ENCODE measurements at places on chromosomes 5 and 9.

DNA sequence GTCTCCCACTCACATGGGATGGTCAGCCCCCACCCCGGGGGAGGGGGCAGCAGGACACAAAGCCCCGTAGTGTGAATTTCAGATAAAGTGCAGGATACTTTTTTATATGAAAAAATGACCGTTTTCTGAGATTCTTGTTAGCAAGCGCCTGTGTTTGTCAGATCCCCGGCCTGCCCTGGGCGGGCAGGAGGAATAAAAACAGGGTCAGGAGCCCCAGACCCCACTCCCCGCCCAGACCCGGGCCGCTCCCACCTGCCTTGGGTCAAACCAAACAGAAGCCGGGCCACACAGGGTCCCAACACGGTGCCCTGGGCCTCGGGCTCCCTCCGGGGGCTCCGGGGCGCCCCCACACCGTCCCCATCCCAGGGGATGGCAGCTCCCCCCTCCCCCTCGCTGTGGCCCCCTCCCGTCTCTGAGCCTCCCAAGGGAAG, 13.5 kb upstream of the NRARP start:
- DNase-seq: no peak

GRCh38 chr9:130197888-130198287, 25.7 kb downstream of the NCS1 start:
- no peak for DNase-seq

DNA sequence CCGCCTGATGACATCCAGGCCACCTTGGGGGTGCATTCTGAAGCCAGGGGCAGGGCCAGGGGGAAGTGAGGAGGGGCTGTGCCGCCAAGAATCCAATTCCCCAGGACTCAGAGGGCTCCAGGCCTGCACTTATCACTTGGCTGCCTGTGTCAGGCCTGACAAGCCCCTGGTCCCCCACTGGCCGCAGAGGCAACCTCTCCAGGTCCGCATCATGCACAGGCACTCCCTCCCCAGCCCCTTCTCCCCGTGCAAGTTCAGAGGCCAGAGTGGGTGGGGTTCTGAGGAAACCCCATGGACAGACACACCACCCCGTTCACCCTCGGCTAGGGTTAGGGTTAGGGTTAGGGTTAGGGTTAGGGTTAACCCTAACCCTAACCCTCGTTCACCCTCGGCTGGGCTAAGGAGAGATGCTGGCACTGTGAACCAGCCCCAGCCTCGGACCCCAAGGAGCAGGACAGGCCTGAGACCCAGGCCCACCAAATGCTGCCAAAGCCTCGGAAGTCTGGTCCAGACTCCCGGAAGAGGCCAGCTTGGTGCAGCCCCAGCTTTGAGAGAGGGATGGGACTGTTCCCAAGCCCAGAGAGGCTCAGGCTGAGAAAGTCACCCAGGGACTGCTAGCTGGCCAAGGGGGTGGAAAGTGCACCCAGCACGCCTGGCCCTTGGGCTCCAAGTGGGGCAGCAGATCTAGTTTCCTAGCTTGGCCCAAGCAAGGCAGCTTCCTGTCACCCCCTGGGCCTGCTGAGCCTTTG, 4.9 kb downstream of the LCN2 start:
- DNase-seq: no peak

DNA sequence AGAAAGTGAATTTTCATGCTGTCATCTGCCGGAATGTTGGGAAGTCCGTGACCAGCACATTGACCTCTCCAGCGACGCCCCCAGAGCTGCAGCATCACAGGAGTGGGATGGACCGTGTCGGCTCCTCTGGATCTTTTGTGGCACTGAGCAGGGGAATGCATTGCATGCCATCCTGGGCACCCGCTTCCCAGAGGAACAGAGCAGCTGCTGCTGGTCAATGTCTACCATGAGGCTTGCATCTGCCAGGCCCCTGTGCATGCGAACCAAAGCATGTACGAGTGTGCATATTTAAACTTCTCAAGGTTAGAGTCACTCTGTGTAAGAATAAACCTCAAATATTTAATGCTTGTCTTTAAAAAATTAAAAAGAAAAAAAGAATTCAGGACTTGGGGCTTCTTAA, 414.8 kb downstream of the GADD45G start:
- no peak for DNase-seq

DNA sequence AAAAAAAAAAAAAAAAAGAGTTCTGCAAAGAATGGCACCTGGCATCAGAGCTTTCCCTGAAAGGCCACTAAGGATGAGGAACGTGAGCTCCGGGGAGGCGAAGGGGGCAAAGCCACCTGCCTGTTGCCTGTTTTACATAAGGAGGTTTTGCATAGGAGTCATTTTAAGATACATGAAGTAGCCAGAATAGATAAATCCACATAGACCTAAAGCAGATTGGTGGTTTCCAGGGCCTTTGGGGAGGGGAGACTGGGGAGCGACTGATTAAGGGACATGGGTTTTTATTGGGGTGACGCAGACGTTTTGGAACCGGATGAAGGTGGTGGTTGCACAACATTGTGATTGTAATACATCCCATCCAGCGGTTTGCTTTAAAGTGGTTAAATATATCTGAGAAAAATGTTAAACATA, 7.1 kb downstream of the NEK6 start:
- DNase-seq: no peak

DNA sequence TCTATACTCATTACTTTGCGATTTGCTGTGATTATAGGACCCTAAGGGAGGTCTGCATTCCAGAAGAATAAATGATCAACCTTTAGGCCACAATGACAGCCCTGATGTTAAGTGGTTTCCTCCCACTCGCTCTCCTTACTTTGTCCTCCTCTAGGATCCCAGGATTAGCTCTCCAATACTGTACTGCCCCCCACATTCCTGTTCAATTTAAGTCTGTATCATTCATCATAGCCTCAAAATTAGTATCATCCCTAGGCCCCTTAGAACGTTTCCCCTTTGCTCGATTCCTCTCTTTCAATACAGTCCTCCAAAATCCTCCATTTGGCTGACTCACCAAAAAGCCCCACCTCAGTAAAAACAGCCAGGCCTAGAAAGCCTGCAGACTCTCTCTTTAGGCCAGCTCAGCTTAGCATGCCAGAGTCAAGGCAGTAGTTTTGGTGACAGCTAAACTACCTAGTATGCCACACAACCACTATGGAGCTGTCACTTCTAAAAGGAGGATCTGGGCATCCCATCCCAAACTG, 24.4 kb downstream of the RNF145 start:
- no peak for DNase-seq

GRCh38 chr5:32711681-32712480, 760 bp downstream of the NPR3 start:
- DNase-seq: peak; percentile 71

DNA sequence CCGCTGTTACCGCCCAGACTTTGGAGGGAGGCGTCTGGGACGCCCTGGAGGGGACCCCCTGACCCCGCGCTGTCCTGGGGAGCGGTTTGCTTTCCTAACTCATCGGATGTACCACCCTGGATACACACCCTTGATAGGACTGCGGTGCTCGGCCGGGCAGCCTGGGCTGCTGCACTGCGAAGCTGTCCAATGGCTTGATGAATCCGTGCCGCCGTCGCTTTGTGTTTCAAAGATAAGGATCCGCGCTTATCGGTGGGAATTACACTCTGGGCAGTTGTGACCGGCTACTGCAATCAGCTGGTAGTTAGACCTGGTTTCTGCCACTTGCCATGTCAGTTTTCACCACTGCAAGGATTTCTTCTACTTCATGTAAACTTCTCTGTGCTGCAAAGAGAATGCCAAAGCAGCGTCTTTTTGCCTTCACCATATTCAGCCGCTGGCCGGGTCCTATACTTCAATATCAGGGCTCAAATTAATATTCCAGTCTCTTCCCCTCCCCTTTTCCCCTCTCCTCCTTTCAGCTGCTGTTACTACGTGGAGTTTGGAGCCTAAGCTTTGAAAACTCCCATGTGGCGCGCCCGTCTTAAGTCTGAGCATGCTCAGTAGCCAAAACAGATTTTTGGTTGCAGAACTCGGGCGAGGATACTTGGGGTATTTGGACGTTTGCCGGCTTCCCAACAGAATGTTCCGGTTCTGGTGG, 727 bp downstream of the SMAD5 start:
- no peak for DNase-seq

DNA sequence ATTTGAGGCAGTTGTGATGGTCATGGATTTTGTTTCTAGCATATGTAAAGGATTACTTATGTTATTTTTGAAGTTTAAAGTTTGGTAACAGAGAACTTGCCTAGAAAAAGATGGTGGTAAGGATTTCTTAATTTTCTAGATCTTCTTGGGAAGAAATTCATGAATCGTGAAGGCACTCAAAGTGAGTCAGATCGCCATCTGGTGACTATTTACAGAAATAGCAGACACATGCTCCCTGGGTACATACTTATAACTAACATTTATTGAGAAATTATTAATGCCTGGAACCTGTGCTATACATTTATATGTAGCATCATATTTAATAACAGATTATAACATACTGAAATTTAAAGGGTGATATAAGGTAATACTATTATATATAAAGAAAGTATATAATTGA, 299.7 kb downstream of the IZUMO3 start:
- DNase-seq: no peak

DNA sequence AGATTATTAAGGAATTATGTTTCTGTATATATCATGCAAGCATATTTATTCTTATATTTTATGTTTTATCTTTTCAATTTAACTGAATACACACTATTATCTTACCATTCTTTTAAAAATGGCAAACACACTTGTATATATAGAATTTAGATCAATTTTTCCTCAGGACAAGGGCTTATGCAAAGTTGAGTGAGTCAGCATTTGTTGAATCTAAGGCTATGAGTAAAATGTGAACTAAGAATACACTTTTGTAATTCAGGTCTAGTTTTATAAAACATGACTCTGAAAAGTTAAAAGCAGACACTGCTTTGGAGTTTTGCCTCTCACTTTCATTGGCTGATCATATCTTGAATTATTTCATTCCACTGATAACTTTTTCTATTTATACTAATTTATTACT, 127.8 kb downstream of the FOCAD start:
- no peak for DNase-seq

GRCh38 chr5:16922430-16922829, 13.7 kb downstream of the MYO10 start:
- DNase-seq: no peak

GRCh38 chr9:91033797-91034196, 232.2 kb downstream of the SYK start:
- DNase-seq: no peak

GRCh38 chr5:1517838-1518237, 5.9 kb downstream of the LPCAT1 start:
- peak; percentile 56 for DNase-seq

- DNase-seq: no peak
Observed at GRCh38 chr9:20070336-20070735, 281.5 kb upstream of the SLC24A2 start.

DNA sequence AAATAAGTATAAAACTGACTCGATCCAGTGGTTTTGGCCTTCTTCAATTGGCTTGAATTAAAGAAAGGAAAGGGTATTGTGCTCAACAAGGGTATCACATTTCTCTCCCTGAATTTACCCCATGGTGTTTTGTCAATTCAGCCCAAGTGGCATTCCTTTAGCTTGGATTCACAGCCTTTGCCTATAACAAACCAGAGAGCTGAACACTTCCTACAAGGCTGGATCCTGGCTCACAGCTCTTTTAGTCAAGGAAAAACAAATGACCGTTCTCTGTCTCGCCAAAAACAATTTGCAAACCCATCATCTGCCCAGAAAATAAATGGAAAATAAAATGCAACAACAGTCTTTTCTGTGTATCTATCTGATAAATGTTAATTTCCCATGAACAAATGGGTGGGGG, 5.7 kb downstream of the ZNF366 start:
- DNase-seq: no peak

- DNase-seq: no peak
Observed at GRCh38 chr9:83238871-83239640, 176.1 kb upstream of the RASEF start.

DNA sequence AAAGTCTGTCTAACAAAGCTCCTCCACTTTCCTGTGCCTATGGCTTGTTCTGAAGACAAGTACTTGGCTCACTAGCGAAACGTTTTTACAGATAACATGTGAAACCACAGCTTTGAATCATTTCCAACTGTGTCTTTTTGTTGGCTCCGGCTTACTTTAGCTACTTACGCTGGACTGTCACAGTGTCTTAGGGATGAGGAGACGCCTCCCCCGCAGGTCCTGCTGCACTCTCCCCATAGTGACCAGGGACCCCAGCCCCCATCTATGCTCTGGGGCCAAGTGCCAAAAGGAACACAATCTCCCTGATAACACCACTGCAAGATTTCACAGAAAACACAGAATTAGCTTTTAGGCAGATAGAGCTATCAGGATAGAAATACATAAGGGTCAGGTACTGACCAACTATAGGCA, 219.1 kb downstream of the ADAMTS6 start:
- no peak for DNase-seq

DNA sequence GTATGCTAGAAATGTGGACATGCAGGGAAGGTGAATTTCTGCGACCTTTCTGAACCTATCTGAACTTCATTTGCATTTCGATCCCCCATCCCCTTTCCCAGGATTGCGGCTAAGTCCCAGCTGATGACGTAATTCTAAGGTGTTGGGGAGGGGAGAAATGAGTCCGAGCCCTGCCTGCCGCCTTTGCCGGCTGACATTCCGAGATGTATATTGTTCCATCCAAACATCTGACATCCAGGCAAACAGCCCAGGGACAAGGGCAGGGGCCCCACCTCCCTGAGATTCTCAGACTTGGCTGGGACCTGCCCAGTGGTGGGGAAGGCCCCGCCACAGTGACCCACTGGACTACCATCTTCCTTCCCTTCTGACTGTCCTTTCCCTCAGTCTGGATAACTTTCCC, 494.6 kb downstream of the ENC1 start:
- DNase-seq: no peak

DNA sequence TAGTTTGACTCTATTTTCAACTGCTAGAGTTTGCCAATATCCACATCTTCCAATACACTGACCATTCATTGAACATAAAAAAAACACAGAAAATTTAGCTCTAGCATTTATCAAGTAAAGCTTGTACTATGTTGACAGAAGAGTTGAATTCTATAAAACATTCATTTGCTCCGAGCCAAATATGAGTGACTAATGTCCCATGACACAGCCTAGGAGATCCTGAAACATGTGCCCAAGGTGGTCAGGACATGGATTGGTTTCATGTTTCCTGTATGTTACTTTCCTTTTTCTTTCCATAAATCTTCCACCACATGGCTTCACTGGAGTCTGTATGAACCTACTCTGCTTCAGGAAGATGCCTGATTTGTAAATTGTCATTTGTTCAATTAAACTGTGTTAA, 122.4 kb upstream of the PRDM9 start:
- no peak for DNase-seq

DNA sequence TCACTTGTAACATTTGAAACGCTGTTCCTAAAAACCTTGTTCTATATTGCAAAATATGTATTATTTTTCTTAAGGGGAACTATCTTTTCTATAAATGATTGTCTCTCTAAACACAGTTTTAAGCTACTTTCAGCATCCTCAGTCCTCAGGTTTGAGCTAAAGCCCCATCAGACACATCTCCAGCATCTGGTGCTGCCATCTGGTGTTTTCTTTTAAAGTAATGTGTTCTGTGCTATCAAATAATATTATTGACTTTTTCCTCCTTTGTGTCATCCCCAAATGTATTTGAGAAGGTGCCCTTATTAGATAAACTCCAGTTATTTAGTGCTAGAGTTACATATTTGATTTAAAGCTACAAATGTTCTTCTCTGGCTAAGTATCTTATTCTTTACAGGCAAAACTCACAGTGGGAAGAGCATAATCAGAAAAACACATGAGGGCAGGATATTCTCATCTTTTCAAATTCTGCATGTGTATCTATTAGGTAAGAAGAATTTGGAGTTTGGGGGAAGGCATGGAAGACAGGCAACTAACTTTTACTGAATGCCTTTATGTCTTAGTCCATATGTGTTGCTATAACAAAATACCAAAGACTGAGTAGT, 27.5 kb downstream of the ZNF474 start:
- DNase-seq: no peak

Data from RWPE2 (cell line).